Activated CD8-positive, alpha-beta memory T cell treated with anti-CD3 and anti-CD28 coated beads for 1 hour (primary cell): ENCODE measurements at places on chromosomes 6 and 20.

GRCh38 chr6:148700741-148701311, 46.0 kb upstream of the UST start:
- DNase-seq: no peak

- no peak for DNase-seq
These were observed 319.1 kb downstream of the CD83 start for GRCh38 chr6:14436592-14437132.

DNA sequence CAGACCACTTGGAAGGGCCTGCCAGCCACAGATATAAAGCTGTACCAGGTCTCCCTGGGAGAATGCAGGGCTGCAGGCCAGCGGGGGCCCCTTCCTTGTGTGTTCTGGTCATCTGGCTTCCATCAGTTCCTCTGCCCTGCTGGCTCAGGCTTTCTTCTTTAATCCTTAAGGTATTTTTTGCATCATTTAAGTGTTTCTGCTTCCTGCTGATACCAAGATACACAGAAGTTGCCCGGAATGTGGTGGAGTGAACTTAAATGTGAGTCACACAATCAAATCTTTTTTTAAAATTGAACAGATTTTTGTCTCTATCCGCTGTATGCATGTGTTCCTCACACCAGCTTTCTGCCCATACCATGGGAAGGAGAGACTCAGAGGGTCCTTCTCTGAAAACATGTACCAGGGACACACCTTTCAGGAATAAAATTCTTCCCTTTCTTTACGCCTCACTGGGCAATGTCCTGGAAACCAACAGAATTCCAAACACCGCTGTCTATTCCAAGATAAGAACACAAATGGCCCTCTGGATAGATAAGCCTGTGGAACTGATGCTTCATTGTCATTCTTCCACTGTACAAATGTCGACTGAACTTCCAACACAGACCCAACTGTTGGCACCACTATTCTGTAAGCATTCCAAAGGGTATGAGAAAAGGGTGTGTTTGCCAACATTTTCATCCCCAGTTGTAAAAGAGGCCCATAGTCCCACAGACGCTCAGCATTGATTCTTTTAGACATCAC, 206.2 kb upstream of the MYLIP start:
- DNase-seq: no peak

- DNase-seq: no peak
These were observed 7.6 kb upstream of the RNF182 start for GRCh38 chr6:13917141-13917540.

DNA sequence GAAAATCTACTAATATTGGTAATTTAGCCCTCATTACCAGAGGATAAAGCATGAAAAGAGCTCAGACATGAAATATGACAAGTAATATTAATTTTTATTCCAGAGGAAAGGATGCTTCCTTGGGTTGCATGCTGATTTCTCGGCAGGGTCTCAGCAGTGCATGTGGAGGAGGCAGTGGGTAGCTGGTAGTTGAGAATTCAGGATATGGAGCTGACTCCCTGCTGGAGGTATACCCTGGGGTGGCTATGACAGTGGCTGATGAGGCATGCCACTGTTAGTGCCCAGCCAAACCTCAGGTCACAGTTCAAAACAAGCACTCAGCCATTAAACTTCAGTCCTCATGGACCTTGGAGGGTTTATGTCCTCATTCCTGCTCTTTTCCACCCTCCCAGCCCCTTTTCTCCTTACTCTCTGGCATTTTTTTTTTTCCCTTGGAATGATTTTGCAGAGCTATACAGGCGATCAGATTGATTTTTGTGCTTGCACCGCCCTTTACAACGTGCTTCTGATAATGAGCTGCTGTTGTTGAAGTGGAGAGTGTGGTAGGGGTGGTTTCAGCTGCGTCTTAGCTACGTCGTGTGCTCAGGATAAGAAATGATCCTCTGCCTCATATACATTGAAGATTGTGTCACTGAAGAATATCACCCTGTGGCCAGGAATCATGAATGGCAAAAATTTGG, 761.9 kb upstream of the MMS22L start:
- DNase-seq: no peak

DNA sequence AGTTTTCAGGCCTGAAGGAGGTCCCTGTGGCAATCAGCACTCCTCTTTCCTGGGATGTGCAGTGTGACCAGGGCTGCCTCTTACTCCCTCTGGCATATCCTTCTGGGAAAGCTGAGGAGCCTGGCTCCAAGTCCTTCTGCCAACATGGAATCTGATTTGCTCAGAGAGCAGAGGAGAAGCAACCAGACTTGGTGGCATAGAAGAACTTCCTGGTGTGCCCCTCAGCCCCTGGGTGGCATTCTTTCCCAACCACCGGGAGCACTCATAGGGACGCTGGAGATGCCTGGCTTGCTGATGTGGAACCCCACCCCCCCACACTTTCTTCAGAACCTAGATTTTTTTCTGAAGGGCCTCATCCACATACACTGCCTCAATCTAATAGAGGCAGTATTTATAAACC, 107.6 kb upstream of the TRAF3IP2 start:
- DNase-seq: no peak

DNA sequence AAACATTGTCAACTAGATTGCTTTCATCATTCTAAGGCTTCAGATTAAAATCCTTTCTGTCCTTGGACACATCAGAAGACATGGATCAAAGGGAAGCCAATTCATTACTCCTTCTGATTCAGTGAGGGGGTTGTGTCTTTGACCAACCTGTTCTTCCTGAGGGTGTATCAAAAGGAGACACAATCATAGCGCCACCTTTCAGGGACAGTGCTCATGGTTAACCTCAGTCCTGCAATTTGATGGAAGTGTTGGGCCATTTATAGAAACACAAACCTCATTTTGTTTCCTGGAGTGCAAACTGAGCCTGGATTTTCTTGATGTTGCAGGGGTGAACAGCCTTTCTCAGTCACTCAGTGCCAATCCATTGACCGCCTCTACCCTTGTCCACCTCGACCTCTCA, 163.9 kb upstream of the SCGN start:
- no peak for DNase-seq

DNA sequence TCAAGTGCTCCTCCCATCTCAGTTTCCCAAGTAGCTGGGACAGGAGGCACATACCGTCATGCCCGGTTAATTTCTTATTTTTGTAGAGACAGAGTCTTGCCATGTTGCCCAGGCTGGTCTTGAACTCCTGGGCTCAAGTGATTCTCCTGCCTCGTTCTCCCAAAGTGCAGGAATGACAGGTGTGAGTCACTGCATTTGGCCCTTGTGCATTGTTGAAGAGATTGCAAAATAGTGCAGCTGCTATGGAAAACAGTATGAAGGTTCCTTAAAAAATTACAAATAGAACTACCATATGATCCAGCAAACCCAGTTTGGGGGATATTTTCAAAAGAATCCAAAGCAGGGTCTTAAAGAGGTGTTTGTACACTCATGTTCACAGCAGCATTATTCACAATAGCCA, 69.1 kb downstream of the GJA10 start:
- no peak for DNase-seq

GRCh38 chr6:28489366-28490204, 26.0 kb downstream of the GPX6 start:
- DNase-seq: peak; percentile 1

GRCh38 chr20:47274401-47275108, 81.9 kb downstream of the ZMYND8 start:
- no peak for DNase-seq

GRCh38 chr6:166960609-166960978, 4.2 kb upstream of the RNASET2 start:
- DNase-seq: no peak
